Fibroblast of skin of left biceps (primary cell): ENCODE measurements at places on chromosomes 1 and 21.

- no peak for DNase-seq
These were observed 114.7 kb upstream of the WNT4 start for GRCh38 chr1:22257290-22258275.

DNA sequence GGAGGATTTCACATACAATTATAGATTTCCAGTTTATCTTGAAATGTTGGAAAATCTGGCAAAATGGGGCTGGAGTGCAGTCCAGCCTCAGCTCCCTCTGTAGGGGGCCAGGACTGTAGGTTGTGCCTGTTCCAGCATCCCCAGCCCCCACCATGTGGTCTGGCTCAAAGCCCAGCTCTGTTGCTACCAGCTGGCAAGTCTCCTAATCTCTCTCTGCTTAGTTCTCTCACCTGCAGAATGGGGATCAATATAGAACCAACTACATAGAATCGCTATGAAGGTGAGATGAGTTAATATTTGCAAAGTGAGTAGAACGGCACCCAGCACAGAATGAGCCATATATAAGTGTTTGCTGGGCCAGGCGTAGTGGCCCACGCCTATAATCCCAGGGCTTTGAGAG is 50.0 kb upstream of the TARDBP start:
- no peak for DNase-seq

- no peak for DNase-seq
These were observed 31.4 kb upstream of the DENND1B start for GRCh38 chr1:197806718-197807117.

- peak; percentile 87 for DNase-seq
These were observed 3.7 kb upstream of the FABP3 start for GRCh38 chr1:31376375-31377134.

- no peak for DNase-seq
These were observed 75.5 kb upstream of the GPR88 start for GRCh38 chr1:100462326-100463025.

GRCh38 chr1:109208394-109208793 is 5.3 kb upstream of the SARS1 start:
- no peak for DNase-seq

- no peak for DNase-seq
These were observed 27.5 kb upstream of the SLC30A1 start for GRCh38 chr1:211606332-211606913.

GRCh38 chr1:64031236-64031635 is 172.2 kb upstream of the UBE2U start:
- DNase-seq = no peak

- DNase-seq = no peak
These were observed 16.2 kb downstream of the CACNA1S start for GRCh38 chr1:201096041-201096461.

DNA sequence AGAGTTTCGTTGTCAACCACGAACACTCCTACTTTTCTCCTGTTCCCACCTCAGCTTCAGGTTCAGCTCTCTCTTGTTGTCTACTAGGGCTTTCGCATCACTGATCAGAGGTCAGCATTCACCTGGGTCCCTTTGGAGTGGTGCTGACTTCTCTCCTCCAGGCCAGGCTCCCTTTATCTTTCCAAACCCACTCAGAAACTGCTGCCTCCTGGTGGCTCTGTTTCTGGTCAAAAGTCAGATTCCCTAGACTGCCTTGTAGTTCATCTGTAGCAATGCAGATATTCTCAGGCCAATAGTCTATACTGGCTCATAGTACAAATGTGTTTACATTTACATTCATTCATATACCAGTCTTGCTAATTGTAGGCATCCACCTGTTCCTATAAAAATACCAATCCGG is 6.4 kb upstream of the ERI3 start:
- DNase-seq = no peak

GRCh38 chr1:246647513-246647912 is 76.7 kb upstream of the SCCPDH start:
- DNase-seq = no peak

DNA sequence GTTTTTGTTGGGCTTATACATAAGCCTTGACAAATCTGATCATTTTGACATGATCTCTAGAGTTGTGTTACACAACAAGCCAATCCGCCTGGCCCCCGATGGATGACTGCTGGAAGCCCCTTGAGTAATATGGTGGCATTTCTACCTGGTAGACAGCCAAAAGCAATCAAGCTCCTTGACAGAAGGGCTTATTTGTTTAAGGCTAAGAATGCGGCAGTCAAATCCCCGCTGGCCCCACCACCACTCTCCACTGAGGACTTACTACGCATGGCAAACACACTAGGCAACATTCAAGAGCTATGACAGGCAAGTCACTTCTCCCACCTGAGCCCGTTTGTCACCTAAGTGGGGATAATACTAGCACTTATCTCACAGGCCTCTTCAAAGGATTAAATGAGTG is 33.4 kb upstream of the C1orf198 start:
- DNase-seq = no peak

DNA sequence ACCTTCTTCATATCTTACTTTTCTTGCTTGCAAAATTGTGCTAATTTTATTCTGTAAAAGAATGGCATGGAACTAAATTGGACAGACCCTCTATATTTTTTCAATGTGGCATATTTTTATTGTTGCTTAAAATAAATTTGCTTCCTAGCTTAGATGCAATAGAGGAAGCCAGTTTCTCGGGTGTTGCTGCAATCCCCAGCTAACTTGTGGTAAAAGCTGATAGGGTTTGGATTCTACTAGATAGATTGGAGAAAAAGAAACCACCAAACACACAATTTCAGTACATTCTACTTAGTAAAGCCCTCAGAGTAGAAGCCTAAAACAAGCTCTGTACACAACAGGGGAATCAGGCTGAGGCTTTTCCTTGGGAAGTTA is 49.5 kb upstream of the GCLM start:
- no peak for DNase-seq

GRCh38 chr1:35603468-35603867 is 30.4 kb downstream of the TFAP2E start:
- no peak for DNase-seq

DNA sequence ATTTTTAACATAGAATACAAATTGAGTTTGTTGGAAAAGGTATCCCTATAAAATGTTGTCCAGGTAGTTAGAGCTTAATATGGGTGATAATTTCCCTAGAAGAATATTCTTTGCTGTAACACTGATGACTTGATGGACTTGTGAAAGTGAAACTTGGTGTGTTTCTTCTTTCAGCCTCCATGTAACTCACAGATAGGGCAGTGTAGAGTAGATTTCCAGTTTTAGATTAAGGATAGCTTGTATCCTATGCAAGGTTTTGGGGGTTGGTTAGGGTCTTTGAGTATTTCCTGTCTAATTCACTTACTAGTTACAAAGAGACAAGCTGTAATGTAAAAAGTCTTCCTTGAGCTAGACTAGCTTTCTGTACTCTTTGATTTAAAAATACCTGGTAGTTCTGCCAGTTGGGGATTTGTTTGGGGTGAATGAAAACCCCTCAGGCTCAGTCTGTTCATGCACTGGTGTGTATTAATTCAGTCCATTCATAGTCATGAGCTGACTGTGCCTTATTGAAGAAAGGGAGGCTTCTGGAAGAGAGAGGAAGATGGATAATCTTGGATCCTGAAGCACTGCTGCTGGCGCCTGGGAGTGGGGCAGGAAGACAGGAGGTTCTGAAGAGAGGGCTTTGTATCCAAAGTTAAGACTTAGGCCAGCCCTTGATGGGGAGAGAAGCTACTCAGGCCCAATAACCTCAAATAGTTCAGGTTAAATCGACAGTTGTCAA is 83.6 kb downstream of the CAMTA1 start:
- no peak for DNase-seq

GRCh38 chr1:31675161-31675560 is 28.7 kb downstream of the COL16A1 start:
- DNase-seq = no peak

DNA sequence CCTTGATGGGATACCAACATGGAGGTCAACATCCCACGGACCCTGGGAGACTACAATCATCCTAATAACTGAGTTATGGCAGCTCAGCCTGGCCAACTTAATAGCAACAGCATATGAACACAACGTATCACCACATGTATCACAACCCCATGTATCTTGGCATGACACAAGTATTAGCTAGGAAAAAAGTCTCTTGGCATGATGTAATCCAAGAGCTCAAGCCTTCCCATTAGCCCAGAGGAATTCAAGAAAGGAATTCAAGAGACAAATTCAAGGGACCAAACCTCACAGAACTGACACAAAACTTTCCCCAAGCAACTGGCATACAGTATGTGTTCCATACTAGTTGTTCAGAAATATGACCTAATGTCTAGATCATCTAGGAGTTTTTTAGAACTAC is 100.9 kb upstream of the HMGB4 start:
- no peak for DNase-seq

DNA sequence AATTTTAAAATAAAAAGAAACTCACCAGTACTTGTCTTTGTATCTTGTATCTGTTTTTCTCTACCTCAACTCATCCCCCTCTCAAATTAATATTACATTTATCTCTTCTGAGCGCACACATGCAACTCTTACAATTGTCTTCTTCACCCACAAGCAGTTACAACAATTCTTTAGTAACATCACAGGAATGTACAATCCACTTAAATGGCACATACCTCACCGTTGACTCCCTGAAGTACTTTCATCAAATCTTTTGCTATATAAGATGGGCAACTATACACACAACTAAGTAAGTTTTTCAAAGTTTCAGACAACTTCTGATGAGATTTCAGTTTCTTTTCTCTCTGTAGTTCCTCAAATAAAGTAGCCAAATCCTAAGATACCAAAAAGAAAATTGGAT is 28.3 kb downstream of the HEATR1 start:
- DNase-seq = no peak

GRCh38 chr1:47230692-47231300 is 1.2 kb downstream of the TAL1 start:
- DNase-seq = no peak

- DNase-seq = no peak
These were observed 504 bp upstream of the SDHC start for GRCh38 chr1:161313554-161314200.

DNA sequence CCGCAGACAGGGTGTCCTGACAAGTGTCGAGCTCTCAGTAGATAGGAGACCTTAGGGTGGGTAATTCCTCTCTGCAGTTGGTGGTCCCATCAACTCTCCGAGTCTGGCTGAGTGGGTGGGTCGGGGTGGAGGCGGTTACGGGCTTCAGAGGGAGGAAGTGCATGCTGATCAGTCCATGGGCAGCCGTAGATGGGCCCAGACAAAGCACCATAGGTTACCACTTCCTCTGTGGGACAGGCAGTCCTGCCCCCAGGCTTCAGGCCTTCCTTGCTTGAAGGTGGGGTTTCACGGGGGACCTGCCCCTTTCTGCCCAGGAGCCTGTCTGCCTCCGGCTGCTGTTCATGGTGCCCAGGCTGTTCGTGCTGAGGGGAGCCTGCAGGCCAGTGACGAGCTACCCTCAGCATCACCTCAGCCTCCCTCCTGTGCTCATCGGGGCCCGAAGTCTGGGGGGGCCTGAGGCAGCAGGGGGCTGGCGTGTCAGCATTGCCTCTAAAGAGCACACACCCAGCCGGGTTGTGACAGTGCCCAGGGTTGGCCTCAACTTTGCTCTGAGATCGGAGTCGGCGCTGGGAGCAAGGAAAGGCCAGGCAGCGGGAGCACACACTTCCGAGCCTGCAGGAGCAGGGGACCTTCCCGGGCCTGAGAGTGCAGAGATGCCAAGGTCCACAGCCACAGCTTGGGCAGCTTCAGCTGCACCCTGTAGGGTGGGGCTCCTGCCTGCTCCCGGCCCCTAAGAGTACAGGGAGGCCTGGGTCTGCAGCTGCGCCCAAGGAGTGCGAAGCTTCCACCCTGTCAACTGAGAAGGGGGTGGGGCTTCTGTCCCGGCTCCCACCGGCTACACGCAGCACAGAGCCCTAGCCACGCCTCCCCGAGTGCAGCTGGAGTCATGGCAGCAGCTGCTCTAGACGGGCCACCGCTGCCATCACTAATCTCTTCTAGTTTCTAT is 225.4 kb upstream of the NRIP1 start:
- DNase-seq = no peak

- peak; percentile 2 for DNase-seq
These were observed at the start of gene ACTN2 for GRCh38 chr1:236685917-236686814. ACTN2 (plus strand) TSS chr1:236686499; CDS start chr1:236686674, 175 bp downstream.

DNA sequence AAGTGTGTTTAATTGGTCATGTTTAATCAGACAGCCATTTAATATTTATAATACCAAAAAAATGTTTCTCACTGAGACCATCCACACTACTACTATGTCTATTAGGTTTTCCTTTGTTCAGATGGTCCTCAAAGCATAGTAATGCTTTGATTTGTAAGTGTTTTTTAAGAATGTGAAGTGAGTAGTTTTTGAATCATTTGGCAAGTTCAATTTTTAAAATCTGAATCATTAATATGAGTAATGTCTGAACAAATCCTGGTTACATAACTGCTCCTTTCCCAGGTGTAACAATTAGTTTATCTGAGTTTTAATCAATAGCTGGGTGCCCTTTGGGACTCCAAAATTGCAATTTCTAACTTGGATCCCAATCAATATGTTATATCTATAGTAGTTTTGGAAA is 23.5 kb upstream of the RPL5 start:
- no peak for DNase-seq

GRCh38 chr1:15489052-15489736 is 13.3 kb downstream of the CELA2B start:
- no peak for DNase-seq

DNA sequence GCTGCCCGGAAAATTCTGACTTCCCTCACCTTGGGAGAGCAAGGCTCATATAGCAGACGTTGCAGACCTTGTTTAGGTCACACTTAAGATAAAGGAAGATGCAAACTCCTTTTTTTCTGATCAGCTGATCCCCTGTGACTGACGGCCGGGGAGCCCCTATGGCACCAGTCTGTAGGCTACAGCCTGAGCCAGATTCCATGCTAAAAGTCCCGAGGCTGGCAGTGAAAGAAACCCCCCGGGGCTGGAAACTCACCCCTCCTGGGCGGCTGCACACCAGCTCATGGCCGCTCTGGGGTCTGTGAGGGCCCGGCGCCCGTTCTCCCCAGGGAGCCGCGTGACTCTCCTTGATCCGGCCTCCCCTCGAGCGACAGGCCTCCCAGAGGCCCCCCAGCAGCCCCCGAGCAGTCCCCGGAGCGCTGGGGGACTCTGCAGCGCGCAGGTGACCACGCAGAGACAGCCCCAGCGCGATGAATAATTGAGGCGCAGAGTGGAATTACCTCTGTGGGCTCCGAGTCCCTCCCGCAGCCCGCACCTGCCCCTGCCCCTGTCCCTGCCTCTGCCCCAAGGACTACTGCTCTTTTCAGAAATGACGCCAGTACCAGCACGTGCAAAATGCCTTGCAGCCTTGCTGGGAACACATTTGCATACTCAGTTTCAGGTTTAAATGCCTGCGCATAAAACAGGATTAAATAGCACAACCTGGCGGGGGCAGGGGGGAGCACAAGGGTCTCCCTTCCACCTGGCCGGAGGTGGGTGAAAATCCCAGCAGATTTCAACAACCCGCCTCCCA is 62.6 kb upstream of the CLDN14 start:
- no peak for DNase-seq

- DNase-seq = no peak
These were observed 13.2 kb upstream of the MFN2 start for GRCh38 chr1:11967028-11967547.
